Left lung (tissue), 14 donors: ENCODE measurements at places on chromosomes 12 and 14. TPM values are rescaled to one million over a fixed set of nuclear protein-coding genes. Genes with fewer than 3 reads are reported as not detected.

DNA sequence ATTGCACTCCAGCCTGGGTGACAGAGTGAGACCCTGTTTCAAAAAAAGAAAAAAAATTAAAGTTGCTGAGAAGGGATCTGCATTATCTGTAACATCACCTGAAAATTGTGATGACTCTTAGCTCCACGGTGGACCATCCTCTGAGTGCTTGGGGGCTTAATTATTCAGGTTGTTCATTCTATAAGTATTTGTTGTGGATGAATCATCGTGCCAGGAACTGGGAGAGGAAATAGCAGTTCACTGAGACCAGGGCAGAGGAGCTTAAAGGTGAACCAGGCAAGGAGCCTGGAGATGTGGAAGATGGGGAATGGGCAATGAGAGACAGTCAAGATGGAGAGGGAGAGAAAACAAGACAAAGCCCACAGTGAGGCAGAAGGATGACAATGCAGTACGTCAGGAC is 25.5 kb upstream of the GSC start:
- no peak for DNase-seq

DNA sequence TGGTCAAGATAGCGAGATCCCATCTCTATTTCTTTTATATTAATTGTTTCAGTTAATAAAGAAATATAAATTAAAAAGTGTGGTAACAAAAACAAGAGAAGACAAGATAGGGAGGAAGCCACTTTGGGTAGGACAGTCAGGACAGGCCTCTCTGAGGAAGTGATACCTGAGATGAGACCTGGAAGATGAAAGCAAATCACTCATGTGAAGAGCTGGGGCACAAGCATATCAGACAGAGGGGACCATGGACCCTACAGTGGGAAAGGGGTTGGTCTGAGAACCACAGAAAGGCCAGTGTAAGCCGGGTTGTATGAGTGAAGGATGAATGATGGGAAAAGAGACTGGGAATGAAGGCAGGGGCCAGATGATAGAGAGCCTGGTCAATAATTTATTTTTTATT is 1.8 kb upstream of the MED6 start:
- DNase-seq: no peak

GRCh38 chr12:92028441-92028709 is 117.3 kb downstream of the BTG1 start:
- no peak for DNase-seq

- DNase-seq: peak; percentile 13
Measured at GRCh38 chr12:57223191-57224165, 6.0 kb upstream of the SHMT2 start.

GRCh38 chr12:52026263-52026662 is 19.5 kb downstream of the TAMALIN start:
- DNase-seq: no peak

DNA sequence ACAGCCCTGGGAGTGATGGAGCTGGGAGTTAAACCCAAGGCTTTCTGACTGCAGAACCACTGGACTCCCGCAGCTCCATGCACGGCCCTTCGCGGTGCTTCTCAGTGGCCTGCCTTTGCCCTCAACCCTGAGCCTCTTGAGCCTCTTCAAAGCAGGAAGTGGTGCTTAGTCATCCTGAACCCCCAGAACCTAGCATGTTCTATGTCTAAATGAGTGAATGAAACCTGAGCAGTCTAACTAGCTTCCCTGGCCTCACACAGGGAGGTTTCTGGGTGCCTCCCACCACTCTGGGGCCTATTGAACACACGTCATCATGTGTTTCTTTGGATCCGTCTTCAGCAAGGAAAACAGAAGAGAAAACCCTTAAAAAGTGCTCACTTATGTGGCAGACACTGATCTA is 117.9 kb upstream of the SFSWAP start:
- no peak for DNase-seq

DNA sequence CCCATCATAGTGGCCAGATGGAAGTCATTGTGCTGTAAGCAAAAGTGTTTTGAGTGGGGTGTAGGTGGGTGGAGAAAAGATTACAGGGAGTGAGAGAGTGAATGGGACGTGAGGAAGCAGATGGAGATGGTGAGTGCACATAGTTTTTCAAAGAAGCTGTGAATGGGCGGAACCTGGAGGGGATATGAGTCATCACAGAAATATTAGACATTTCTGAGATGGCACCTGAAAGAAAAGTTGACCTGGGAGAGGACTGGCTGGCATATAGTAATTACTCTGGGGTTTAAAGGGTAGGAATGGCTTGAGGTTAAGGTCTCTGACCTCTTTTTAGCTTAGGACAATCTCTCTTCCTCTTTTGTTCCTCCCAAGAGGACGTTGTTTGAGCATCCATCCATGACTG is 50.5 kb downstream of the ANO4 start:
- no peak for DNase-seq

- no peak for DNase-seq
Measured at GRCh38 chr12:112167718-112168525, 42.6 kb downstream of the TRAFD1 start.

GRCh38 chr12:388541-389141 is 479 bp downstream of the KDM5A start:
- peak; percentile 17 for DNase-seq

DNA sequence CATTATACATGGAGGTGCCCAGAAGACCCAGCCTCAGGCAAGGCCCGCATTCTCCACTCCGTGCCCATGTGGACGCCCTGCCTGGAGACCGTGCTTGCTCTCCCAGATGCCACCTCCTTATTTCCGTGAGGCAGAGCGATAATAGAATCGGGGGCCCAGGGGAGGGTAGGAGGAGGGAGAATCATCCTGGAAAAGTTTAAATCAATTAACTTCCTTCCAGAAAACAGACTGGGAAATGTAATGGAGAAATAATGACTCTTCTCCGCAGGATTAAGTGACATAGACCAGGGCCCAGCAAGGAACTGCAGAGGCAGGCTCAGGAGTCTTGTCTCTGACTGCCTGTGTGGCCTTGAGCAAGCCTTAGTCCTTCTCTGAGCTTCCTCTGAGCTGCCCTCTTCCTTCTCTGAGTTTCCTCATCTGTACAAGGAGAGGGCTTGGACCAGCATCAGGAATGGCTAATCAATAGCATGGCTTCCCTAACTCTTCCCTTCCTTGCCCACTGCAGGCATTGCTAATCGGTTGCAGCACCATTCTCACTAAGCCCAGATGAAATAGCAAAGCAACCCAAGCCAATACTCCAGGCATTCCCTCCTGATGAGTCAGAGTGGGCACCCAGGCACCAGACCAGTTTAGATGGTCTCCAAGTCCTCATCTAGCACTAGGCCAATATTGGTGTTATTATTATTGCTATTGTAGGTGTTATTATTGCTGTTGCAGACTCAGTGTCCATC is 11.3 kb upstream of the FAM222A start:
- DNase-seq: no peak

DNA sequence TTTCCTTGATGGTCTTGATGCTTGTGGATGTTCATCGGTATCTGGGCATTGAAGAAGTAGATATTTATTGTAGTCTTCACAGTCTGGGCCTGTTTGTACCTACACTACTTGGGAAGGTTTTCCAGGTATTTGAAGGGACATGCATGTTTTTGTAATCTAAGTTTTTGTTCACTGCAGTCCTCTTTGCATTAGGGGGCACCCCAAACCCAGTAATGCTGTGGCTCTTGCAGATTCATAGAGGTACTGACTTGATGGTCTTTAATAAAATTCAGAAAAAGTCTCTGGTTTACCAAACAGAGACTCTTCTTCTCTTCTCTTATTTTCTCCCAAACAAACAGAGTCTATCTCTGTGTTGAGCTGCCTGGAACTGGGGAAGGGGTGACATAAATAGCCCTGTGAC is 150.9 kb upstream of the SLC16A7 start:
- no peak for DNase-seq

DNA sequence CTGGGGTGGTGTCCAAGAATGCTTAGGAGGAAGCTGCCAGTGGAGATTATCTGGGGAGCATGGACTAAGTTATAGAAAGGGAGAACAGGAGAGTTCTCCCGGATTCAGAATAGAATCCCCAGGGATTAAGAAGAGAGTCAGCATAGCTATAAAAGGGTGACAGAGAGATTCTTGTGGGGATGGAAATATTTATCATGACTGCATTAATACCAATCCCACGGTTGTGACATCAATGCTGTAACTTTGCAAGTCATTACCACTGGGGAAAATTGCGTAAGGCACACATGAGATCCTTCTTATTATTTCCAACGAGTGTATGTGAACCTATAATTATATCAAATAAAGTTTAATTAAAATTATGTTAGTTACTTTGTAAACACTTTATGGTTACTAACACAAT is 447.9 kb upstream of the TMEM132C start:
- no peak for DNase-seq

GRCh38 chr12:90323217-90323616 is 614.6 kb upstream of the ATP2B1 start:
- DNase-seq: no peak

- DNase-seq: no peak
Measured at GRCh38 chr14:83164016-83164415, 1630.4 kb upstream of the SEL1L start.

- DNase-seq: no peak
Measured at GRCh38 chr12:8662593-8662992, at the start of gene MFAP5. Gene MFAP5, minus strand, starts transcription at chr12:8662826. Its CDS starts 722 bp downstream, at chr12:8662104.

DNA sequence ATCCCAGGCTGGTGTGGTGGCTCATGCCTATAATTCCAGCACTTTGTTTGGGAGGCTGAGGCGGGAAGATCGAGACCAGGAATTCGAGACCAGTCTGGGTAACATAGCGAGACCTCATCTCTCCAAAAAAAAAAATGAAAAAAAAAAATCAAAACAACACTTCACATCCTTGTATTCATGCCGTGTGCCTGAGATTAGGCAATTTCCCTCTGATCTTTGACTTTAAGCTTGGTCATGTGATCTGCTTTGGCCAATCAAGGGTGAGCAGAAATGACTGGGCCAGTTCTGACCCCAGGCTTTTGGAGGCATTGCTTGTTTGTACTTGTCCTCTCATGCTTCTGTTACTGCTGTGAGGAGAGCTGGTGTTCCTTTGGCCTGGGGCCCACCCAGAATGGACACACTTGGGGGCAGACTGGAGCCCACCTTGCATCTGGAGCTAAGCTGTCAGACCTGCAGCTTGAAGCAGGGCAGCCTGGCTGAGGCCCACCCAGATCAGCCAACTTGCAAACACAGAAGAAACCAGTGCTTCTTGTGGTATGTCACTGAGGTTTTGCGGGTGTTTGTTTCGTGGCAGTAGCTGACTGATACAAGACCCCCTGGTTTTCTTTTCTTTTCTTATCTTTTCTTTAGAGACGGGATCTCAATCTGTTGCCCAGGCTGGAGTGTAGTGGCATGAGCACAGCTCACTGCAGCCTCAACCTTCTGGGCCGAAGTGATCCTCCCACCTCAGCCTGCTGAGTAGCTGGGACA is 29.7 kb upstream of the TBX3 start:
- no peak for DNase-seq

DNA sequence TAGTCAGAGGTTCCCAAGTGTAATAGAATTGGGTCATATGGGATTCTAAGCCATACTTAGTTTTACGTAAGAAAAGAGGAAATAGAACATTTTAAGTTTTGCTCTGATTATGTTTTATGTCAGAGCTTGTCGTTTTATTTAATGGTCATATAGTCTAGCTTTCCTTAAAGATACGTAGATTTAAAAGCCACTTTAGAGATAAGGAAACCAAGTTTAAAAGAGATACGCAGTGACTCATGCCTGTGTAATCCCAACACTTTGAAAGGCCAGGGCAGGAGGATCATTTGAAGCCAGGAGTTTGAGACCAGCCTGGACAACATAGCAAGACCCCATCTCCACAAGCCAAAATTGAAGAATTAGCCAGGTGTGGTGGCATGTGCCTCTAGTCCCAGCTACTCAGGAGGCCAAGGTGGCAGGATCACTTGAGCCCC is 19.5 kb downstream of the MAPK1IP1L start:
- DNase-seq: no peak

DNA sequence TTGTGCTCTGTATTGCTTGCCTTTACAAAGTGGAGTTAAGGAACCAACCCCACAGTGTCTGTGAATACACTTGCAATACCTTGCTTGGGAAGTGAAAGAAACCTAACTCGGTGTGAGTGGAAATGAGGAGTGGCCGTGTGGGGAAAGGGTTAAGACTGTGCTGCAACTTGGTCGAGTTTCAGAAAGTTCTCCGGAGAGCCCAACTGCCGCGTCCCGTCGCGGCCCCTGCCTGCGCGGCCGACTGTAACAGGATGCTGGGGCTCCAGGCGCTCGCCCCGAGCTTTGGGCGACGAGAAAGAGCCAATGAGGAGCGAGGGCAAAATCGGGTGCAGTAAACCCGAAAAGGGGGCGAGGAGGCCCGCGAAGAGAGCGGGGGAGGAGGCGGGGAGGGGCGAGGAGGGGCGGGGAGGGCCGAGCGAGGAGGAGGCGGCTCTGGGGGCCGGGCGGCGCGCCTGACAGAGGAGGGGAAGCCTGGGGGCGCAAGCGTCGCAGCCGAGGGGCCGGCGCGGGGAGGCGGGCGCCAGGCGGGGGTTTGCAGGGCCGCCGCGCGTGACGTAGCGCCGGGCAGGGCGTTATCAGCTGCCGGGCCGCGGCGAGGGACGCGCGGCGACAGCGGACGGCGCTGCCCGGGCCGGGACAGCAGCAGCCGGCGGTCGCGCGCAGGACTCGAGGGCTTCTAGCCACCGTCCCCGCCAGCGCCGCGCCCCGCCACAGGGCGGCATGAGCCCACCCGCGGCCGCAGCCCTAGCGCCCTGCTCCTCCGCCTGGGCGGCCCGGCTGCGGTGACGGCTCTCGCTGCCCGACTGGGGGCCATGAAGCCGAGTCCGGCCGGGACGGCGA is at the start of gene DACT1:
Gene DACT1, plus strand, starts transcription at position 572 of the 840 bp plus-strand sequence. Its CDS starts 241 bp downstream, at position 813.
- peak; percentile 94 for DNase-seq

GRCh38 chr12:13777374-13777773 is 204.0 kb downstream of the GRIN2B start:
- DNase-seq: no peak

DNA sequence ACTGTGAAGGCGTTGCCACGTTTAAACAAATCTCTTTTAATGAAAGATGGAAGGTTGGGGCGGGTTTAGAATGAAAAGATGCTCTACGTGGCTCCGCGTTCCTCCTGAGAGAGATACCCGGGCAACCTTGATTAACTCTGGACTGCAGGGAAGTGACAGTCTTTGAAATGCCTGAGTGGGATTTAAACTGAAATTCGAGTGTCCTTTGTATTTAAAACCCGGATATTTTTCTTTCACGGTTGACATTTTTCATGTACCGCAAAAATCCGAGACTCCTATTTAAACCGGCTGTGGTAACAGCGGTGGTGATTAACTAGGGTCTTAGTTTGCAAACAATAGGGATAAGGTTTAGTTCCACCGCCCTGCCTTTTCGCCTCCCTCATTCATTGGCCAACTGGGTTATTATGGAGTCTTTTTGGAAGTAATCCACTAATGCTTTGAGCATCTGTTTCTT is 707 bp downstream of the G2E3 start:
- no peak for DNase-seq

Gene SLC10A1
- not detected for total RNA-seq

Gene KCNA1
- total RNA-seq: 0.08 TPM
